A549 treated with CORT108297 at 1 μM for 4 hours (cell line): ENCODE measurements at places on chromosomes 7 and 10. TPM values are rescaled to one million over a fixed set of nuclear protein-coding genes. Genes with fewer than 3 reads are reported as not detected.

METTL27 gene
- 6.9 to 12.4 TPM (median 11.5 TPM) in 5 replicates for total RNA-seq

PTPRN2 gene
- 0.64 to 1.1 TPM (median 0.82 TPM) in 5 replicates for total RNA-seq

MYPN gene
- 2.6 to 3.5 TPM (median 3.1 TPM) in 5 replicates for total RNA-seq

RET gene
- 0.50 to 0.98 TPM (median 0.67 TPM) in 5 replicates for total RNA-seq

C10orf71 gene
- not detected in 5 replicates for total RNA-seq

ACTL6B gene
- not detected in 5 replicates for total RNA-seq

SEMA3E gene
- total RNA-seq, result 1.7 to 2.9 TPM (median 2.2 TPM) in 5 replicates

ZNF425 gene
- total RNA-seq, result 0.97 to 1.5 TPM (median 0.98 TPM) in 5 replicates

SPDYE2B gene
- total RNA-seq, result not detected in 5 replicates
